ENCODE measurements at places on chromosomes 1 and 21. TPM values are rescaled to one million over a fixed set of nuclear protein-coding genes. Genes with fewer than 3 reads are reported as not detected.

- DNase-seq = no peak
These were observed 326.5 kb upstream of the PROX1 start for GRCh38 chr1:213661302-213661701.

- DNase-seq = no peak
These were observed 10.9 kb downstream of the SLC1A7 start for GRCh38 chr1:53131590-53131938.

GRCh38 chr1:192601143-192601542 is 25.6 kb downstream of the RGS1 start:
- no peak for DNase-seq

- DNase-seq = no peak
These were observed 45.3 kb downstream of the GPATCH2 start for GRCh38 chr1:217585577-217585976.

GRCh38 chr1:209094384-209094783 is 489.1 kb upstream of the CAMK1G start:
- DNase-seq = no peak

GRCh38 chr1:12469493-12469892 is 148.5 kb downstream of the DHRS3 start:
- DNase-seq = no peak

DNA sequence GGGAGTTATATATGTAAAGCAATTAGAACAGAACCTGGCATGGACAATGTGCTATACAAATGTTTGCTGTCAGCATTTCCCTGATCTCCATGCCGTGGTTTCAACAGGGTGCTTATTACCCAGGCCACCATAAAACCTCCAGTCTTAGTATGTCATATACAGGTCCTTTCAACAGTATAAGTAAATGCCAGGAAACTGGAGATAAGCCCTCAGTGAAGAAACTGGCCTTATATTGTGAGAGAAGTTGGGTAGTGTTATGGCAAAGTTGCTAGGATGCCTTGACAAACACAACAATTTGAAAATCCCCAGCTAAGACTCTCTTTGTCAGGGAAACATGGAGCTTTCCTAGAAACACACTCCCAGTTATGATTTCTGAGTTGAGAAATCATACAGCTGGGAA is 850.2 kb upstream of the ADAMTS5 start:
- no peak for DNase-seq

DNA sequence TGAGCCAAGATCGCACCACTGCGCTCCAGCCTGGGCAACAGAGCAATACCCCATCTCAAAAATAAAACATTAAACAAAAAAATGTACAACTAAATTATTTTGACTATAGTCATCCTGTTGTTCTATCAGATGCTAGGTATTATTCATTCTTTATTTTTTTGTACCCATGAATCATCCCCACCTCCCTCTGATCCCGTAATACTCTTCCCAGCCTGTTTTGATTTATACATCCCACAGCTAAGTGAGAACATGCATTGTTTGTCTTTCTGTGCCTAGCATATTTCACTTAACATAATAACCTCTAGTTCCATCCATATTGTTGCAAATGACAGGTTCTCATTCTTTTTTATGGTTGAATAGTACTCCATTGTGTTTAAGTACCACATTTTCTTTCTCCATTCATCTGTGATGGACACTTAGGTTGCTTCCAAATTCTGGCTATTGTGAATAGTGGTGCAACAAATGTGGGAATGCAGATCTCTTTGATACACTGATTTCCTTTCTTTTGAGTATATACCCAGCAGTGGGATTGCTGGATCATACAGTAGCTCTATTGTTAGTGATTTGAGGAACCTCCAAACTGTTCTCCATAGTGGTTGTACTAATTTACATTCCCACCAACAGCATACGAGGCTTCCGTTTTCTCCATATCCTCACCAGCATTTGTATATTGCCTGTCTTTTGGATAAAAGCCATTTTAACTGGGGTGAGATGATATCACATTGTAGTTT is 84.4 kb downstream of the MACF1 start:
- no peak for DNase-seq

DNA sequence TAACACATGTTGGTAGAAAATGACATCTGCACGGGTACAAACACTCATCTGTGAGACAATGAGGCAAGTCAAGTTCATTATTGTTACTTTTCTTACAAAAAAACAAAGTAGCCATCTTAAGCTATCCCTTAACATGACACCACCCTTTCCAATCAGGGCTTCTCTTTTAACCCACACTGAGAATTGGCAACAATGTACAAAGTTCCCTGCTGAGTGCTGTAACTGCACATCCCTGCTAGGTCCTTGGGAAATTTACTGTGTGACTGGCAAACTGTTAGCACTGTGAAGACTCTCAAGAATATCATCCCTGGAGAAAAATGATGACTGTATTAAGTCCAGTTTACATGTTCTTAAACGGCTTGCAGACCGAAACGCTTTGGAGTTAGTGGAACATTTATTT is 185.8 kb upstream of the PLD5 start:
- no peak for DNase-seq

- DNase-seq = no peak
These were observed 30.5 kb downstream of the EEIG2 start for GRCh38 chr1:108590441-108590840.

Gene LACTBL1
- total RNA-seq = not detected

Gene ATP1A4
- total RNA-seq = 0.13 TPM

Gene C1orf116
- total RNA-seq = 0.06 TPM

Gene SWT1
- 4.9 TPM for total RNA-seq

Gene SPRR2F
- total RNA-seq = not detected

Gene CACNA1S
- not detected for total RNA-seq

Gene RNASEL
- 4.1 TPM for total RNA-seq

Gene ADGRB2
- 14.0 TPM for total RNA-seq

Measured in left cardiac atrium (tissue), 4 donors.